ENCODE measurements at places on chromosomes 12 and 14. TPM values are rescaled to one million over a fixed set of nuclear protein-coding genes. Genes with fewer than 3 reads are reported as not detected.

- no peak for DNase-seq
- no peak overlapping the region for H3K4me3 ChIP-seq
- no peak overlapping the region for H3K27ac ChIP-seq
- peaks cover 9% of the 10 kb centered on the region for H3K27me3 ChIP-seq
These were observed 194.5 kb upstream of the C14orf180 start for GRCh38 chr14:104385111-104385510.

DNA sequence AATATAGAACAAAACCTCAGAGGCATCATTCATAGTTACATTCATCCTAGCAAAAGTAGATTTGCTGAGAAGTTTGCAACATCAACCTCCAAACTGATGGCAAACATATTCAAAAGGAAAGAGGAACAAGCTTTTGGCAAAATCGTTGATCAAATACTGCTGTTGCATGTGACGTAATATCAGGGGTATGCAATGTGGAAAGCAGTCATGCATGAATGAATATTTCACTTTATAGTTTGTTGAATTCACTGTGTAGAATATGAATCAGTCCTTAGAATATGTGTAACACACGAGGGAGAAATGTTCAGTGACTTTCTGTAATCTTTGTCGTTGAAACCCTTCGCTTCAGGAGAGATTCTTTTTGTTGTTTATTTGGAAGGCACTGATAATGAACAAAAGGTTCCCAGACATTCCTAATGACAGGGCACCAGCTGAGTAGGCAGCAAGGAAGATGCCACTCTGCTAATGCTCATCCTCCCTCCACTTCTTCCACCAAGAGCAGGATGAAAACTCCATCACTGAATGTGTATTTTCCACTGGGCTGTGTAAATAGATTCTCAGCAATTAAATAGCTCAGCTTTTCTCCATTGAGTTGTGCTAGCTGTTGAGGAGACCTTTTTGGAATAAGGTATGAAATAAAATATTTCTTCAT is 126.1 kb downstream of the PELI2 start:
- H3K36me3 ChIP-seq, result no peaks in the 10 kb centered on the region
- no peaks in the 10 kb centered on the region for H3K4me1 ChIP-seq
- no peak overlapping the region for H3K4me3 ChIP-seq
- H3K27ac ChIP-seq, result no peak overlapping the region

Gene ASB2
- 99.3 TPM for total RNA-seq

- no peak overlapping the region for H3K4me3 ChIP-seq
- DNase-seq, result no peak
- no peaks in the 10 kb centered on the region for H3K4me1 ChIP-seq
- H3K36me3 ChIP-seq, result no peaks in the 10 kb centered on the region
These were observed 101.4 kb downstream of the TTC7B start for GRCh38 chr14:90714811-90715210.

Gene CNOT2
- 69.5 TPM for total RNA-seq

Gene PAH
- not detected for total RNA-seq

Gene P2RX7
- total RNA-seq, result 49.1 TPM

DNA sequence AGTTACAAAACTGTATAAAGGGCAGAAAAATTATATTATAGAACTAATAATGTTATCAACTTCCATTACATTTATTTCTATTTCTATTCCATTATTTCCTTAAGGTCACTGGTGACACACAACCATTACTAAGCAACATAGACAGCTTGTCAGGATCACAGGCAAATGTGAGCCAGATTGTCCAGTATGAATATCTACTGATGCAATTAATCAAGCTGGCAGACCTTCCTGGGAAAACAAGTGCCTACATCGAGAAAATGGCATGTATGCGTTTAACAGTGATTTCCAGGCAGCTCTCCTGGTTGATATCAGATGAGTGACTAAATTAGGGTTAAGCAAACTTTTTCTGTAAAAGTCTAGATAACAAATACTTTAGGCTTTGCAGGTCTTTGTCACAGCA is 36.9 kb upstream of the TSPAN8 start:
- H3K27ac ChIP-seq, result no peak overlapping the region
- H3K4me3 ChIP-seq, result no peak overlapping the region
- no peaks in the 10 kb centered on the region for H3K27me3 ChIP-seq
- H3K36me3 ChIP-seq, result no peaks in the 10 kb centered on the region
- H3K4me1 ChIP-seq, result no peaks in the 10 kb centered on the region
- no peak for DNase-seq

GRCh38 chr12:29152223-29152868 is 3.3 kb downstream of the FAR2 start:
- H3K4me3 ChIP-seq, result no peak overlapping the region
- H3K4me1 ChIP-seq, result peaks cover 40% of the 10 kb centered on the region
- no peak for DNase-seq

Gene DAO
- not detected for total RNA-seq

- DNase-seq, result no peak
- H3K27me3 ChIP-seq, result no peaks in the 10 kb centered on the region
- no peak overlapping the region for H3K4me3 ChIP-seq
- peaks cover 23% of the 10 kb centered on the region for H3K4me1 ChIP-seq
- no peak overlapping the region for H3K27ac ChIP-seq
- H3K36me3 ChIP-seq, result peaks cover 7% of the 10 kb centered on the region
These were observed 6.1 kb upstream of the PSMA3 start for GRCh38 chr14:58238252-58239243.

Gene EPYC
- not detected for total RNA-seq

Gene KCNJ8
- not detected for total RNA-seq

Gene DPPA3
- total RNA-seq, result not detected

GRCh38 chr12:75909714-75910656 is 121.6 kb downstream of the PHLDA1 start:
- no peak overlapping the region for H3K4me3 ChIP-seq
- peaks cover 9% of the 10 kb centered on the region for H3K27me3 ChIP-seq
- no peaks in the 10 kb centered on the region for H3K36me3 ChIP-seq
- DNase-seq, result no peak
- no peaks in the 10 kb centered on the region for H3K4me1 ChIP-seq

Gene RNU6-8
- total RNA-seq, result not detected

Gene RNASE2
- total RNA-seq, result not detected

Gene DEPDC4
- 1.3 TPM for total RNA-seq

- no peak overlapping the region for H3K4me3 ChIP-seq
- DNase-seq, result no peak
- H3K27ac ChIP-seq, result no peak overlapping the region
- H3K27me3 ChIP-seq, result peaks cover 7% of the 10 kb centered on the region
These were observed 3.9 kb upstream of the DNAL1 start for GRCh38 chr14:73640796-73641365.

DNA sequence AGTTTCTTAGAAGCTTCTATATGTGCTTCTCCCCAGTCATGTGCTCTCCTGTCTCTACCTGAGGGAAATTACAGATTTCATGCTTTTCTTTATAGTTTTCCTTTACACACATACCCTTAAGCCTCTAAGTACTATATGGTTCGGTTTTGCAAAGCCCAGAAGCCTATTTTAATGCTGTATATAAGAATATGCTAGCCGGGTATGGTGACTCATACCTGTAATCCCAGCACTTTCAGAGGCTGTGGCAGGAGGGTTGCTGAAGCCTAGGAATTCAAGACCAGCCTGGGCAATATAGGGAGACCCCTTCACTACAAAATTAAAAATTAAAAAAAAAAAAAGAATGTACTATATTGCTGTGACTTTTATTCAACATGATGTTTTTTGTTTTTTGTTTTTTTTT is 15.4 kb downstream of the DGLUCY start:
- H3K27me3 ChIP-seq, result no peaks in the 10 kb centered on the region
- DNase-seq, result no peak
- no peak overlapping the region for H3K27ac ChIP-seq
- H3K4me3 ChIP-seq, result no peak overlapping the region

- no peak for DNase-seq
- no peak overlapping the region for H3K4me3 ChIP-seq
- peak overlapping the region; percentile 86 for H3K27ac ChIP-seq
- H3K36me3 ChIP-seq, result peaks cover 17% of the 10 kb centered on the region
- H3K4me1 ChIP-seq, result peaks cover 32% of the 10 kb centered on the region
- H3K27me3 ChIP-seq, result no peaks in the 10 kb centered on the region
These were observed 2.2 kb upstream of the EP400 start for GRCh38 chr12:131947482-131948027.

DNA sequence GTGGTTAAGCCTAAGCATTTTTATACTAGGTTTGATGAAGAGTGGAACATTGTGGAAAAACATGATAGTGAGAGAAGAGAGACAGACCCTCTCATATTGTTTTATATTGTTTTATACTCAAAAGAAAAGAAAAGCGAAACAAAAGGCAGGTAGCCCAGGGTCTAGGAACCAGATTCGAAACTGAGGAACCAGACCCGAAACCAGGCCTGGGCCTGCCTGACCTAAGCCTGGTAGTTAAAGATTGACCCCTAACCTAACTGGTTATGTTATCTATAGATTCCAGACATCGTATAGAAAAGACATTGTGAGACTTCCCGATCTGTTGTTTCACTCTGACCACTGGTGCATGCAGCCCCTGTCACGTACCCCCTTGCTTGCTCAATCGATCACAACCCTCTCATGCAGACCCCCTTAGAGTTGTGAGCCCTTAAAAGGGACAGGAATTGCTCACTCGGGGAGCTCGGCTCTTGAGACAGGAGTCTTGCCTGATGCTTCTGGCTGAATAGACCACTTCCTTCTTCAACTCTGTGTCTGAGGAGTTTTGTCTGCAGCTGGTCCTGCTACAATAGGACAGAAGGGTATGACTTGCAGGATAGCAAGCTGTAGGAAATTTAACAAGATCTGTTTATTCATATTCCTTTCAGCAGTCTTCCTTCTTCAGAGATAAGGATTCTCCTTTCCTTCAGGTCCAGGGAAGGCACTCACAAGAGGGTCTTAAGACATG is 147.1 kb upstream of the PLEKHA5 start:
- H3K27me3 ChIP-seq, result no peaks in the 10 kb centered on the region
- H3K36me3 ChIP-seq, result no peaks in the 10 kb centered on the region
- H3K27ac ChIP-seq, result no peak overlapping the region

- DNase-seq, result no peak
- peaks cover 21% of the 10 kb centered on the region for H3K4me1 ChIP-seq
- H3K27me3 ChIP-seq, result no peaks in the 10 kb centered on the region
- no peak overlapping the region for H3K4me3 ChIP-seq
- no peak overlapping the region for H3K27ac ChIP-seq
- no peaks in the 10 kb centered on the region for H3K36me3 ChIP-seq
These were observed 30.7 kb upstream of the DEGS2 start for GRCh38 chr14:100190126-100190525.

GRCh38 chr12:120062976-120063579 is 53.5 kb downstream of the RAB35 start:
- no peaks in the 10 kb centered on the region for H3K27me3 ChIP-seq
- H3K27ac ChIP-seq, result no peak overlapping the region
- H3K4me3 ChIP-seq, result no peak overlapping the region
- no peak for DNase-seq
- H3K36me3 ChIP-seq, result peaks cover 11% of the 10 kb centered on the region

DNA sequence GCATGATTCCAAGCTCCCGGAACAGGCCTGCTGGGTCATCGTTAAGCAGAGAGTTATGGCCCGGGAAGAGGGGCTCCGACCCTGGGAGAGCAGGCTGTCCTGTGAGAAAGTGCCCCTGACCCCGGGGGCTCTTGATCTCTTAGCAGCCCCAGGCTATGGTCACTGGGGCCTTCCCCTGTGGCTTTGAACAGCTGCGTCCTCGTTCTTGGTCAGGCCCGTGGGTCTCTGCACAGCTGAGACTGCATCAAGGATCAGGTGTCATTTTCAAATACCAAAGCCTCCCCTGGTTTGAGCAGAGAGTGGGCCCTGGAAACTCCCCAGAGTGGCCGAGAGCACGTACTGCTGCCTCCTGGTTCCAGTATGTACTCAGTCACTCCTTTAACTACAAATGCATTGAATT is 114.8 kb downstream of the ESRRB start:
- DNase-seq, result no peak
- H3K27me3 ChIP-seq, result peaks cover 3% of the 10 kb centered on the region
- no peaks in the 10 kb centered on the region for H3K4me1 ChIP-seq
- no peaks in the 10 kb centered on the region for H3K36me3 ChIP-seq
- no peak overlapping the region for H3K4me3 ChIP-seq

DNA sequence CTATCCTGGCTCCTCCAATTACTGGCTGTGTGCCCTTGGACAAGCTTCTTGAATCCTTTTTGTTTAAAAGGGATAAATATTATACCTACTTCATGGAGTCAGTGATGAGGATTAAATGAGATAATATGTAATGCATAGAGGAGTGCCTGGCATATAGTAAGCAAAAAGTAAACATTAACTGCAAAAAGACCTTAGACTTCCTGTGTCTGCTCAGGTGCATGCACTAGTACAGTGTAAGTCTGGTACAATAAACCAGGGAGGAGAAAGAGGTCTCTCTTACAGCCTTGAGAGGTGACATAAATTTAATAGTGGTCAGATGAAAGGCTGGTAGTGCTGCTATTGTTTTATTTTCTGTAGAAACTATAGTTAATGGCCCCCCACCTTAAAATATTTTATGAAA is 305.2 kb upstream of the MIS18BP1 start:
- no peak overlapping the region for H3K4me3 ChIP-seq
- DNase-seq, result no peak

DNA sequence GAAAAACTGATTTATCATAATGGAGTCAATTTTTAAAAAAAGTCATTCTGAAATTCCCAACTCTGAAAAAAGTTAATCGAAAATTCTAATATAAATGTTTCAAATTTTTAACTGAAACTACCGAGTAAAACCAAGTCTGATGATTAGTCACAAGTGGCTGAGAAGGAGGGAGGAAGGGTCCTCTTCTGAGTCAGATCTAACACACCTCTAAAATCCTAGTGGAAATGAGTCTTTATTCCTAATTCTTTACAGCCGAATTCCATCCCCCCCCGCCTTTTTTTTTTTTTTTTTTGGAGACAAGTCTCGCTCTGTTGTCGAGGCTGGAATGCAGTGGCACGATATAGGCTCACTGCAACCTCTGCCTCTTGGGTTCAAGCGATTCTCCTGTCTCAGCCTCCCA is 37.9 kb downstream of the RAD9B start:
- peaks cover 26% of the 10 kb centered on the region for H3K4me1 ChIP-seq
- H3K27ac ChIP-seq, result no peak overlapping the region
- H3K36me3 ChIP-seq, result peaks cover 60% of the 10 kb centered on the region
- no peak for DNase-seq
- H3K4me3 ChIP-seq, result no peak overlapping the region

GRCh38 chr12:131528667-131529066 is 182.2 kb upstream of the SFSWAP start:
- DNase-seq, result no peak
- no peak overlapping the region for H3K27ac ChIP-seq
- H3K4me1 ChIP-seq, result peaks cover 4% of the 10 kb centered on the region
- H3K4me3 ChIP-seq, result no peak overlapping the region
- no peaks in the 10 kb centered on the region for H3K36me3 ChIP-seq

Gene PTPRQ
- not detected for total RNA-seq

DNA sequence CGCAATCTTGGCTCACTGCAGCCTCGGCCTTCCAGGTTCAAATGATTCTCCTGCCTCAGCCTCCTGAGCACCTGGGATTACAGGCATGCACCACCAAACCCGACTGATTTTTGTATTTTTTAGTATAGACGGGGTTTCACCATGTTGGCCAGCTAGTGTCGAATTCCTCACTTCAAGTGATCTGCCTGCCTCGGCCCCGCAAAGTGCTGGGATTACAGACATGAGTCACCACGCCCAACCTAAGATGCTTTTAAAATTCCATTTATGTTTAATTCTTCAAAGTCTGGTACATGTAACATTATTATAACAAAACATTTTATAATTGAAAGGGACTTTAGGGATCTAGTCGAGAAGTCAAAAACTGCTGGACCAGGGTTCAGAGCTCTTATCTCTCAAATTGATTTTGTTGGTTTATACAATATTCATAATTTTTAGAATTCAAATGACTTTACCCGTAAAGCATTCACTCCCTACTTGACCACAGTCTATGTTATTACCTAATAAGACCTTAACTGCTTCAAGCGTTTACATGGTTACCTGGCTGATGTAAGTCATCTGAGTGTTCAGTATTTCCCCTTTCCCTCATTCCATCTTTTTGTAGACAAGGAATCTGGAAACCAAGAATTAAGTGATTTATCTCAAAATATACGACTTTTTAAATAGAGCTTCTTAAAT is 28.2 kb downstream of the RAP1B start:
- H3K4me3 ChIP-seq, result no peak overlapping the region
- H3K4me1 ChIP-seq, result peaks cover 70% of the 10 kb centered on the region
- no peak overlapping the region for H3K27ac ChIP-seq
- H3K27me3 ChIP-seq, result no peaks in the 10 kb centered on the region
- DNase-seq, result no peak

Data from activated CD4-positive, alpha-beta memory T cell treated with anti-CD3 and anti-CD28 coated beads, Interleukin-2, amount 10 ng/mL, durations not matched to agents 7 days and 5 days (primary cell).